ENCODE measurements at places on chromosomes 1 and 21.

DNA sequence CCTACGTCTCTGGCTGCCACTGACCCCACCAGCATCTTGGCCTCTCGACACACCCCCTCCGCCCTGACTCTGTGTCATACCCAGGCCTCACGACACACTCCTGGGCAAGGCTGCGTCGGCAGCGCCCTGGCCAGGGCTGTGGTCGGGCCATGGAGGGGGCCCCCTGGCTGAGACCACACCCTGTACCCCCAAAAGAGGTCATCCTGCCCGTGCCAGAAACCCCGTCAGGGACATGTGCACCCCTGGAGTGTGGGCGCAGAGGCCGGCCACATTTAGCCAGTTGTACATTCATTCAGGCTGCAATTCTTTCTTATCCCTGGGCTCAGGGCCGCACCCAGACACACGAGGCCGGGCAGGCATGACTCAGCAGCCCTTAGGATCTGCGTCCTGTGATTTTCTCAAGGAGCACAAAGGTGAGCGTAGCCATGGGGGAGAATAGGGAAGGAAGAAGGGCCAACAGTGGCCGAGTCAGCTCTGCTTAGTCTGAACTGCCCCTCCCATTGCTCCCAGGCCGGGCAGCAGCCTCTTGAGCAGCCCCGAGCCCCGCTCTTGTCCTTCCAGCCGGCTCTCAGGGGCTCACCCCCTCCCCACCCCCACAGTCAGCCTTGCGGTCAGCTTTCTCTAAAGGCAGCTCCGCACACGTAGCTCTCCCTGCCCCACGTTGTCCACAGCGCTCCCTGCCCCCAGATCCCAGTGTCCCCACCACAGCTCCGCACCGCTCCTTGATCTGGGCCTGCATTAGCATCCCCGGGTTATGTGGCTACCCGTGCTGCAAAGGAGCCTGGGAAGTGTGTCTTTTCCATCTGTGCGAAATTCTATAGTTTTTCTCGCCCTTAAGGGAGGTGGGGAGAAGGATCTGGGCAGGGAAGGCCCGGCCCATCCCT, 7.9 kb downstream of the CSTB start:
- no peak for DNase-seq

GRCh38 chr1:119204197-119204960, 63.9 kb upstream of the WARS2 start:
- DNase-seq: no peak

- DNase-seq: no peak
Observed at GRCh38 chr1:164601399-164602100, 42.6 kb downstream of the PBX1 start.

GRCh38 chr1:180674603-180675530, 43.0 kb downstream of the XPR1 start:
- no peak for DNase-seq

GRCh38 chr1:77430966-77431690, 149.3 kb downstream of the AK5 start:
- DNase-seq: no peak

GRCh38 chr1:204074274-204075138, 1.6 kb downstream of the SOX13 start:
- no peak for DNase-seq

- no peak for DNase-seq
Observed at GRCh38 chr1:29126198-29126597, 2.5 kb upstream of the TMEM200B start.

DNA sequence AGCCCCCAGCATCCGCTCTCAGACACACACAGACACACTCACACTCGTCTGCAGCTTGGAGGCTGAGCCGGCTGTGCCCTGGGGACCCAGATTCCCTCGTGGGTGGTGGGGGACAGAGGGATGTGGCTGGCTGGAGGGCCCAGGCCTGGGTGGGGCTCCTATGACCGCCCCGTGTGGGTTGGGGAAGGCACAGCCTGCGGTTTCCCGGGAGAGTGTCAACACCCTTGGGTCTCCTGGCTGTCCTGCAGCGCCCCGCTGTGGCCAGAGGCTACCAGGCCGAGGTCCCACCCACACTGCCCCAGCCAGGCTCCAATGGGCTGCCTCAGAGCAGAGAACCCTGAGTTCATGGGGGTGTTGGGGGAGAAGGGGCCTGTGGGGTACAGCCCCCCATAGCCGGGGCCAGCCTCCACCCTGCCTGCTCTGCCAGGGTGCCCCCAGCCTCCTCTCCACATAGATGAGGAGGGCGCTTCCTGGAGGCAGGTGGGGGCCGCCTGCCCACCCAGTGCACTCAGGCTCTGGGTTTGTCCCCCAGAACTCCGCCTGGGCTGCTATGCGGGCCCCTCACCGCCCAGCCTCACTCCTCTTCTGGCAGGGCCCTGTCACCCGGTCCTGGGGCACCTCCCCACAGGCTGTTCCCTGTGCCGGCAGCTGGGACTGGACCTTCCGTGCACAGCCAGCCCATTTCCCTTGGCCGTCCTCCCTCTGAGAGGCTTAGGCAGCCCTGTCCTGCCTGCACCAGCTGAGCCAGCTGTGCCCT, at the start of gene TTC34:
TSS of gene TTC34 (minus strand) at position 159 of the 757 bp plus-strand sequence. CDS start 866 bp downstream, outside the sequence.
- peak; percentile 75 for DNase-seq

GRCh38 chr1:229535230-229535629, 23.3 kb downstream of the ABCB10 start:
- no peak for DNase-seq

DNA sequence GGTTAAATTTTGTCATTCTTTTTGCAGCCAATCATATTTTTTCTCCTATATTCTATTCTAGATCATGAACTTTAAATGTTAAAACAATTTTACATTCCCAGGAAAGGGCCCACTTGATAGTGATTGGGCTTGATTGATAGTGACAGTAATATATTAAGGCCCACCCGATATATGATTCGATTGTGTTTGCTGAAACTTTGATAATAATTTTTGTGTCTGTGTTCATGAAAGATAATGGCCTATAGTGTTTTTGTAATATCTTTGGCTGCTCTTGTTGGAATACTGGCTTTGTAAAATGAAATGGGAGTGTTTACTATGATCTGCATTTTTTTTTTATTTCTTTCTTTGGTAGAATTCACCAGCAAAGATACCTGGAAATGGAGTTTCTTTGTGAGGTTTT, 100.3 kb downstream of the SCCPDH start:
- DNase-seq: no peak

DNA sequence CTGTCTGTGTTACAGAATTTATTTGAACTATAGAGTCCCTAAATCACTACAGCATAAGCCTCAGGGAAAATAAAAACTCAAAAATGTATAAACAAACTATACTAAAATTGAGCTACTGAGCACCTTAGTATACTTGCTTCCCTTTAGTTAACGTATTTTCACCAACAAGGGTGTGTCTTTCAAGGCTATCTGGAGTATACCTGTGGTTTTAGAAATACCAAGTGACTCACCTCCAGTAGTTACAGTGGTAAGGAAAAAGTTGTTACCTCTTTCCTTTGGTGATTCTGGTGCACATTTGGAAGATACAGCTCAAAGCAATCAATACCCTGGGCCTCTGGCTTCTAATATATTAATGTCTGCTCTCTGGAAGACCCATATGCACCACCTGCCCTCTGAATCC, 68.0 kb upstream of the C1orf105 start:
- no peak for DNase-seq

DNA sequence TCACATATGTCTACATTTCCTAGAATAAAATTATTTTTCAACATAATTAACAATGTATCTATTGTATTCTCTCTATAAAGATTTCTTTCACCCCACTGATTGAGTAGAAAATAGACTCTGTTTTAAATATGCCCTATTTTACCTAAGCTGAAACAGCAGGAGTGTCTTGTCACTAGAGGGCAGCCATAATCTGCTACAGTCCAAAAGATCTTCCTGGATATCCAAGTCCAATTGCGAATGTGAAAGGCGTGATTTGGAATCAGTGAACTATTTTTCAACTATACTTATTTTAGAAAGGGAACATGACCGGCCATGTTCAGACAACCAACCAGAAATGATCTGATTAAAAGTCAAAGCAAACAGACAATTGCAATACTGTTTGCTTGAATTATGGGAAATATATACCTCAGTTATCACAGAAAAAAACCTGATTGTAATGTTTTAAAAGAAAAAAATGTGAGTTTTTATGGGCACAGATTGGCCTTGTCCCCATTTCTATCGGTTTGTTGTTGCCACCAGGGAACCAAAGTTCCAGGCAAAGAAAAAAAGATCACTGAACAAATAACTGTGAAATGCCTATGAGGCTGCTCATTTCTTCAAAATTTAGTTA, 1211.0 kb upstream of the ADGRL4 start:
- no peak for DNase-seq

GRCh38 chr21:43195121-43196021, 26.6 kb downstream of the CRYAA start:
- no peak for DNase-seq

- DNase-seq: no peak
Observed at GRCh38 chr21:28489821-28490350, 502.8 kb downstream of the LTN1 start.

GRCh38 chr1:38052750-38053415, 6.3 kb upstream of the POU3F1 start:
- DNase-seq: peak; percentile 60

GRCh38 chr1:59926381-59927123, at the start of gene CYP2J2:
Gene CYP2J2, minus strand, starts transcription at chr1:59926773. Its CDS starts 27 bp downstream, at chr1:59926746.
- no peak for DNase-seq

- peak; percentile 46 for DNase-seq
Observed at GRCh38 chr1:150621497-150622302, 7.7 kb downstream of the ENSA start.

GRCh38 chr1:30673395-30673794, 50.0 kb downstream of the MATN1 start:
- no peak for DNase-seq

DNA sequence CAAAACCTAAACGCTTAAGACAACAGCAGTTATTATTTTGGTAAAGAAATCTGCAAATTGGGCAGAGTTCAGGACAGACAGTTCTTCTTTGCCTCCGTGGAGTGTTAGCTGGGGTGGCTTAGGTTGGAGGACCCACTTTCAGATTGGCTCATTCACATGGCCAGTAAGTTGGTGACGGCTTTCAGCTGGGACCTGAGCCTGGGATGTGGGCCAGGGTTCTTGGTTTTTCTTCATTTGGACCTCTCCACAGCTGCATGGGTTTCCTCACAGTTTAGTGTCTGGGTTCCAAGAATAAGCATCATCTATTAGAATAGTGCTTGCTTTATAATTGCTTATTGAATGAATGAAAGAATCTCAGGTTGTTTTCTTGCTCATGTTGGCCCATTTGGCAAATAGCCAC, 72.2 kb downstream of the ATF6 start:
- no peak for DNase-seq

DNA sequence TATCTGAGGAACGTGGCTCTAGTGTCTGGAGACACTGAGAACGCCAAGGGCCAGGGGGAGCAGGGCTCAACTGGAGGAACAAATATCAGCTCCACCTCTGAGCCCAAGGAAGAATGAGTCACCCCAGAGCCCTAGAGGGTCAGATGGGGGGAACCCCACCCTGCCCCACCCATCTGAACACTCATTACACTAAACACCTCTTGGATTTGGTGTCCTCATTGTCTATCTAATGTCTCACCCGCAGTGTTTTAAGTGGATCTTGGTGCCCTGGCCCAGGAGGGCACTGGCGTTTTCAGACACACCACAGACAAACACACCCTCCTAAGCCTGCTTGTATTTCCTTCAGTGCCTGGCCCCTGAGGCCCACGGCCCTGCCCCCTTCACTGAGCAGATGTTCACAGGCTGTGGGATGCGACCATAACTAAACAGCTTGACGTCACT, 2.2 kb upstream of the FALEC start:
- no peak for DNase-seq

DNA sequence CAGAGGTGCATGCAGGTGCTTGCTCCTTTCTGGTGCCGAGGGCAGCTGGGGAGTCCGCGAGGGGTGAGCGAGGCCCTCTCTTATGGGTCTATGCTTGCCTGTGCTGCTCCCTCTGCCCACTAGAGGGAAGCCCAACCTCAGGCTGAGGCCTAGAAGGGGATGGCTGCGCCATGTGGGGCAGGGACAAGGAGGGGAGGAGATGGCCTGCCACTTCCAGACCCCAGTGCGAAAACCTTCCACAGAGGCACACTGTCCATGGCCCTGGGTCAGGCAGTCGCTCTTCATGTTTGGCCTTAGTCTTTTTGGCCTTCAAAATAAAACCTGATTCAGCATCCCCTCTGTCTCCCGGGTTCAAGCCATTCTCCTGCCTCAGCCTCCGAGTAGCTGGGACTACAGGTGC, 14.0 kb downstream of the RHBG start:
- DNase-seq: peak; percentile 89

DNA sequence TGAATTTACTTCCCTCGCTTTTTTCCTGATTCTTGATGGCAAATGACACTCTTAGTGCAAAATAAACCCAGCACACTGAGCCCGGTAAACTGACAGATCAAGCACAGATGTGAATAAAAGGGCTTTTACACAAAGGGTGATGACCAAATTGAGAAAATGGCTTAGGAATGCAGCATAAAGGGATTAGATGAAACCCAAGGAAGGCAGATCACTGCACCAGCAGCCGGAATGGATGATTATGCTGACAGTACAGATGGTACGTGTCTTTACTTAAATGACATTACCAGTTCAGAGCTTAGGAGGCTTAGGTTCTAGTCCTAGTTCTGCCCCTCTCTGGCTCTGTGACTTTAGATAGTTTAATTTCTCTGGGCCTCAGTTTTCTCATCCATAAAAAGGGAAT, 12.0 kb downstream of the PKP1 start:
- no peak for DNase-seq

- DNase-seq: no peak
Observed at GRCh38 chr1:150881331-150882070, 5.1 kb upstream of the ARNT start.

DNA sequence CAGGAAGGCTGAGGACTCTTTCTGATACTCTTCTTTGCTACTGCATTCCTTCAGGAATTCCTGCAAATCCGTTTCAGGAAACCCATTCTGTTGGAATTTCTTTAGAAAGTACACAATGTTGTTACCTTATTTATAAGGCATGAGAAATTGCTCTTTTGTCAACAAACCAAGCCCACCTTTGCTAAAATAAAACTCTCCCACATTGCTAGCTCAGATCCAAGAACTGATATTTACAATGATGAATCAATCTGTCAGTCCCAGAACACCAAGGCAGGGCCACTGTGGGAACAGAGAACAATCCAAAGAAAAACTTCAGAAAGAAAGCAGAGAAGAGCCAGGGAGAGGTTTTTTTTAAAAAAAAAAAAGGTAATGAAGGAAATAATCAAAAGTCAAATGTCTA, 36.6 kb upstream of the LPAR3 start:
- no peak for DNase-seq

GRCh38 chr1:209808059-209808581, 2.2 kb upstream of the IRF6 start:
- DNase-seq: no peak

GRCh38 chr1:212689758-212690529, 9.7 kb downstream of the BATF3 start:
- no peak for DNase-seq

GRCh38 chr1:61618193-61618592, 106.7 kb downstream of the TM2D1 start:
- DNase-seq: no peak

GRCh38 chr1:162300057-162300917, 76.4 kb downstream of the SPATA46 start:
- DNase-seq: no peak

DNA sequence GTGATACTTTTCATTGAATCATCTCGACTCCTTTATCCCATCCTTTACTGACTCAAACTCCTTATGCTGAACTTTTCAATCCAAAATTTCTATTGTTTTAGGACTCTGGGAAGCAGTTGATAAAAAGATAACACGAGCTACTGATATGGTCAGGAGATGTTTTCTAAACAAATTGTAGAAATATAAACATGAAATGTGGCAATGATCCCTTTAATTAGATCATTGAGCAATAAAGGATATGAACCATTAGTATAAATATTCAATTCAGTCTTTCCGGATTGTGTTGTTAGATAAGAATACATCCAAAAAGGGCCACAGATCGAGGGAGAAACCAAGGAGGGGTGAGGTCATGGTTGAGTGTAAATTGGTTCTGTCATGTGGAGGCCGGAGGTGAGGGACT, 88.4 kb downstream of the NID1 start:
- DNase-seq: no peak

All from GM20000 (cell line).